ENCODE measurements at places on chromosomes 12 and 14.
A peak's percentile ranks its signal among the peaks of the same experiment; 100 is the strongest.

DNA sequence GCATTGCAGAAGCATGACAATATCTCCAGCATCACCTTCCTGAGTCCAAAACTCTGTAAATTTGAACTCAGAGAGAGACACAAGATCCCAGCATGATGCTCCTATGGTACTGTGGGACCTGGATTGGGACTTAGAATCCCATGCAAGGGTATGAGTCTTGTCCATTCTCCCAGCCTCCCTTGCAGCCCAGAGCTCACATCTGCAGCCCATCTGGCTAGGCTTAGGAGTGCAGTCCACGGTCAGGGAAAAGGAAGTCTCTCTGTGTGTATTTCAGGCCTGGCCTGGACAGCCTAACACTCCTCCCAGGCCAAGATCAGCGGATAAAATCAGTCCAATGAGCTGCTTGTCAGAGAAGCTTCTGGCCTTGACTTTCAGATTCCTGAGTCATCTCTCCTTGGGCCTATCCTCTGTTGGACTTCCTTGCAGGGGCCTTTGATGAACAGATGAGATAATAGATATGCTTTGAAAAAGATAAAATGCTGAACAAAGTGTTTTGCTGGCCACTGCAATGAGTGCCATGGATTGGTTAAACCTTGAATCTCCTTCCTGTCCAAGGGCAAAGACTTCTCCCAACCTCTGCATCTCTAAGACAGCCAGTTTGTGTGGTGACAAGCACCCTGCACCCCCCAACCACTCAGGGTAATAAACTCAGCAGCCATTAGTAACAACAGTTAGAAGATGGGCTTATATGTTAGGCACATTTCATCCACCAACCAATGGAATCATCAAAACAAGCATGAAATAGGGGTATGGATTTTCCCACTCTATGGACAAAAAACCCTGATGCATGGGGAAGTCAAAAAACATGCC lies 412.8 kb upstream of the TBX3 start:
- DNase-seq, result no peak

DNA sequence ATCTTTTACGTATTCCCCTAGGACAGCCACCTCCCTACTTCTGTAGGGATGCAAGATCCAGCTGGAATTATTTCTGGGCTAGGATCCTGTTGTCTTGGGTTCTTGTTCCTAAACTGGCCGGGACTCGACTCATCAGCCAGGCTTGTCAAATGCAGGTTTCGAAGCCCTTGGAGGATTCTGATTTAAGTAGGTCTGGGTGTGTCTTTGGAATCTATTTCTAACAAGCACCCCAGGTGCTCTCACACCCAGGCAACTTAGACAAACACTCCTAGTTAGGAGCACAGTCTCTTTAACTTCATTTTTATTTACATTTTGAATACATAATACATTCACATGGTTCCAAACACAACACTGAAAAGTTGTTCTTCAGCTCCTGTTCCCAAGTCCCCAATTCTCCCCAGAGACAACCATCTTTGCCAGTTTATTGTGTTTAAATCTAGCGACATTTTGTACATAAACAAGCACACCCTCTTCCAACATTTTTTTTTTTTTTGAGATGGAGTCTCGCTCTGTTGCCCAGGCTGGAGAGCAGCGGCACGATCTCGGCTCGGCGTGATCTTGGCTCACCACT lies 20.9 kb downstream of the MORN3 start:
- no peak for DNase-seq

- DNase-seq, result no peak
These were observed 39.2 kb upstream of the PLXNC1 start for GRCh38 chr12:94109160-94109559.

- no peak for DNase-seq
These were observed 56.6 kb downstream of the SH2B3 start for GRCh38 chr12:111462210-111462769.

- no peak for DNase-seq
These were observed 399.0 kb downstream of the NAV3 start for GRCh38 chr12:78229591-78230101.

GRCh38 chr12:122505419-122506051 lies 4.8 kb upstream of the ZCCHC8 start:
- no peak for DNase-seq

GRCh38 chr12:101480849-101481248 lies 5.7 kb downstream of the SPIC start:
- no peak for DNase-seq

- DNase-seq, result peak; percentile 72
These were observed 589.3 kb upstream of the TMEM132C start for GRCh38 chr12:127677537-127678131.

DNA sequence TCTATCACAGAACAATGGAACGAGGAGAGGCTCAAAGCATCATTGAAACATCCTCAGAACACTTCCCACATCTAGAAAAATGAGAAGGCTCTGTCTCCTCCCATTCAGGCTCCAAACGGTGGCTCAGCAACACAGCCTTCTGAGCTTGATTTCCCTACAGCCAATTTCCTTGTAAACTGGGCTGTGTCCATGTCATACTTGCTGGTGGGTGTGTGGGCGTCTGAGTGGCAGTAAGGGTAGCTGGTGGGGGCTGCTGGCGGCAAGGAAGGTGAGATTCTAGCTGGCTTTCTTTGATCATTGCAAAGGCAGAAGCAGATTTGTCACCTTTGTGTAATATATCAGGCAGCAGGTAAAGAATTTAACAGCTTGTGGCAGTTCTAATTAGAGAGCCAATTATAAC lies 163.7 kb downstream of the CALM1 start:
- DNase-seq, result no peak

DNA sequence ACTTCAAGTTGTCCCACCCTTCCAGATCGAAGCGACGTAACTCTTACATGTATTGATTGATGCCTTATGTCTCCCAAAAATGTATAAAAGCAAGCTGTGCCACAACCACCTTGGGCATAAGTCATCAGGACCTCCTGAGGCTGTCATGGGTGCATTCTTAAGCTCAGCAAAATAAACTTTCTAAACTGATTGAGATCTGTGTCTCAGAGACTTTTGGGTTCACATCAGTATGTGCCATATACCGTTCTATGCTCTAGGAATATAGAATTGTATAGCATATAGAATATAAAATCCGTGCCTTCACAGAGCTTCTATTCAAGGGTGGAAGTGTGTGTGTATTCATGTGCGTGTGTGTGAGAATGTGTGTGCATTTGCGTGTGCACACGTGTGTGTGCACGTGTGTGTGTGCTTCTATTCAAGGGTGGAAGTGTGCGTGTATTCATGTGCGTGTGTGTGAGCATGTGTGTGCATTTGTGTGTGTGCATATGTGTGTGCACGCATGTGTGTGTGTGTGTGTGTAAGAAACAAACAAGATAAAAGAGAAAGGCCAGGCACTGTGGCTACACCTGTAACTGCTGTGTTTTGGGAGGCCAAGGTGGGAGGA lies 11.5 kb upstream of the STX2 start:
- no peak for DNase-seq

- DNase-seq, result no peak
These were observed 1141.3 kb downstream of the BCL11B start for GRCh38 chr14:98130691-98131090.

GRCh38 chr12:128871516-128871892 lies 18.2 kb downstream of the GLT1D1 start:
- DNase-seq, result no peak

DNA sequence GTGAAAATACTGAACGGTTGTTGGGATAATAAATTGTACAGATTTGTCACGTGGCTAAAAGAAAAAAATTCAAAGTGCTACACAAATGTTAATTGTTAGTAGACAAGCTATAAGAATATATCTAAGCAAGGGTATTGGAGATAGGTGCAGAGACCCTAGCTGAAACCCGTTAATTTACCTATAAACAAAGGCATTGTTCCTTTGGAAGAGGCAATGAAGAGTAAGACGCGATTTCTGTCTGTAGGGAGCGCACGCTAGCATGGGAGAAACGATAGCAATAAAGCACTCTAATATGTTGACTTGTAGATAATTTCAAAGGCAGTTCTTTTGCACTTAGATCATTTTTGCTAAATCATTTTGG lies 565 bp downstream of the CCDC77 start:
- DNase-seq, result no peak

GRCh38 chr12:54749191-54749818 lies 101.1 kb upstream of the DCD start:
- DNase-seq, result peak; percentile 7

GRCh38 chr14:62655166-62655565 lies 390.1 kb downstream of the KCNH5 start:
- no peak for DNase-seq

- DNase-seq, result no peak
These were observed 6.7 kb upstream of the RNASE10 start for GRCh38 chr14:20498622-20499021.

Measured in SHP77 treated with DMSO at 0.1 percent for 48 hours (cell line).